ENCODE measurements at places on chromosomes 5 and 9.

GRCh38 chr5:142342128-142342981 is 17.5 kb upstream of the SPRY4 start:
- no peak for DNase-seq

DNA sequence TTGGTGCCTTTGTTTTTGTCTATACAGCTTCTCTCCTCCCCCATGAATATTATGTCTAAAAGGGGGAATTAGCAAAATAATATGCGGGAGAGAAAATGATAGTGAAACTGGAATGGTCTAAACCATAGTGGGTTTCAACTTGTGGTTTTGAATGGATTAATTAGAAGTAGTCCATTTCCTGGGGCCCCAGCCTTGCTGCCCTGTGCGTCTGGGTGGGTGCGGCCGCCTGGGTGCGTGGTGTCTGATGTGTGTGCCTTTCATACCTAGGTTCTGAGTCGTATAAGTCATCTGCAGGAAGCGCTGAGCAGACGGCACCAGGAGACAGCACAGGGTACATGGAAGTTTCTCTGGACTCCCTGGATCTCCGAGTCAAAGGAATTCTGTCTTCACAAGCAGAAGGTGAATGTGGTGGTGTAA is 120.0 kb upstream of the CACNA1B start:
- no peak for DNase-seq

DNA sequence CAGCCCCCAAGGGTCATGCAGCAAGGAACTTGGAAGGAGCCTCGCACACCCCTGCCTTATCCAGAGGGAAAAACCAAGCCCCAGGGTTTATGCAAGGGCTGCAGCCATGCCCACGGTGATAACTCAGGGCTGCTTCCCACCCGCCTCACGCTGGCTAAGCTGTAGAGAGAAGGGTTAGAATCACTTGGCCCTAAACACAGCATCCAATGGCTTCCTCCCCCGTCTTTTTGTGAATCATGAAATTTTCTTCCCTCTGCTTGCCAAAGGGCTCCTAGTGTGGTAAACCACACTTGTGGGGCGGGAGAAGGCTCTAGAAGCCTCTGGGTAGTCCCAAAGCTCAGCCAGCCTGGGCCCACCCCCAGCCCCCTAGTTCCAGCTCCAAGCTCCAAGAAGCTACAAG is 55.9 kb upstream of the ORM1 start:
- DNase-seq, result no peak

DNA sequence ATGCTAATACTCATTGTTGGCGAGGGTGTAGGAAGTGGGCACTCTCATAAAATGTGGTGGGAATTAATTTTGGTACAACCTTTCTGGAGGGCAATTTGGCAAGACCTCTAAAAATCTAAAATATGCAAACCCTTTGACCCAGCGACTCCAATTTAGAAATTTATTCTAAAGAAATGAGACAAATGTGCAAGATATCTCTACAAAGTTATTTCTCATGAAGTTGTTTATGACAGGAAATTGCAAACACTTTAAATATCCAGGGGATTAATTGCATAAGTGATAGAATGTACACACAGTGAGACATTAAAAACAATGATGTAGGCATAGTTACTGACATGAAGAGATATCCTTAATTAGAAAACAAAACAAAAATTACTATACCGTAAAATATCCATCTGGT is 246.3 kb upstream of the MAP3K1 start:
- no peak for DNase-seq

DNA sequence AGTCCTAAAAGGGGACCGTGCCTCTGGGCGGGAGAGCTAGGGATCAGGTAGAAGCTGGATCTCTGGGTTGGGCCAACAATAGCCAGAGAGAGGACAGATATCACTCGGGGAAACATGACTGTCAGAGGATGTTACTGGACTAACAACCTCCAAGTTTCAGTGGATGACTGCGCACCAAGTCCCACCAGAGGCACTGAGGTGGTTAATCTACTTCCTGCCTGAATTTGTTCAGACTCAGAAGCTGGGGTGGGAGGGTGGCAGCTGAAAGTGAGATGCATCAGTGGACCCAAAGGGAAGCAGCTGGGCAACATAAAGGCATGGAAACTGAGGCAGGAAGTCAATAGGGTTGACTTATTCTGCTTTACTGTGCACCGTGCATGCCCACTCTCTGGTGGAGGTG is 130.1 kb upstream of the SLC44A1 start:
- DNase-seq, result no peak

DNA sequence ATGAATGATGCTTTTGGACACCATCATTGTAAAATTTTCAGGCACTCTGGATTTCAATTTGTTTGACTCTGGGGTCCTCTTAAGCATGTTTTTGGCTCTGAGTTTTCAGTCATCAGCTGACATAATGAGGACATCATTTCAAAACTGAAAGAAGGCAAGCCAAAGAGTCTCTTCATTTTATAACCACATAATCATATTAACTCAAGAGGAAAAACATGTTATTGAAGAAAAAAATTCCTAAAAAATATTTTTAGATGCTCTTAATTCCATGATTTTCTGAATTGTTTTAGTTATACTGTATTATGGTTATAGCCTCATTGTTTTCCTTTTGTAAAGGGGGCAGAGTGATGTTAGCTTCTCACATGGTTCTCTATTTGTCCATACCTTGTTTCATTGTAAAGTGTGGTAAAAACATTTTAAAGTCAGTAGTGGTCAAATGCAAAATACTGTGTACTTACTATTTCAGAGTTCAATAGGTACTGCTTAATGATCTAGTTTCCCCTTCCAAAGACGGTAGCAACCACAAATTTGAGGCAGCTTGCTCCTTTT is 472.1 kb downstream of the DMRT2 start:
- no peak for DNase-seq

- no peak for DNase-seq
Measured at GRCh38 chr9:132505991-132506655, 76.3 kb upstream of the BARHL1 start.

DNA sequence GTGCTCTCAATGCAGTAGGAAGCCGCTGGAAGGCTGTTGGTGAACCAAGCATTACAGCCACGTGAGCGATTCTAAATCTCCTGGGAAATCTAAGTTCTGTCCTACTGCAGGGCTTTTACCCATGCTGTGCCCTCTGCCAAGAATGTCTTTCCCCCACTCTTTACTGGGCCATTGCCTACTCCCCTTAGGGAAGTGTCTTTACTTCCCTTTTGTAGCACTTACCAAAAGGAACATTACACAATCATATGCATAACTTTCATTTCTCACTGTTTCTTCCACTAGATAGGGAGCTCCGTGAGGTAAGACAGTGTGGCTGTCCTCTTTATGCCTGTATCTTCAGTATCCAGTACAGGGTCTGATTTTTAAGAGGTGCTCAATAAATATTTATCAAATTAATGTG is 241.7 kb upstream of the NR4A3 start:
- no peak for DNase-seq

GRCh38 chr5:149586708-149587318 is 5.5 kb downstream of the ARHGEF37 start:
- DNase-seq, result no peak

- DNase-seq, result no peak
Measured at GRCh38 chr5:142391058-142391845, 66.4 kb upstream of the SPRY4 start.

GRCh38 chr5:23451156-23451555 is 56.3 kb upstream of the PRDM9 start:
- DNase-seq, result no peak

DNA sequence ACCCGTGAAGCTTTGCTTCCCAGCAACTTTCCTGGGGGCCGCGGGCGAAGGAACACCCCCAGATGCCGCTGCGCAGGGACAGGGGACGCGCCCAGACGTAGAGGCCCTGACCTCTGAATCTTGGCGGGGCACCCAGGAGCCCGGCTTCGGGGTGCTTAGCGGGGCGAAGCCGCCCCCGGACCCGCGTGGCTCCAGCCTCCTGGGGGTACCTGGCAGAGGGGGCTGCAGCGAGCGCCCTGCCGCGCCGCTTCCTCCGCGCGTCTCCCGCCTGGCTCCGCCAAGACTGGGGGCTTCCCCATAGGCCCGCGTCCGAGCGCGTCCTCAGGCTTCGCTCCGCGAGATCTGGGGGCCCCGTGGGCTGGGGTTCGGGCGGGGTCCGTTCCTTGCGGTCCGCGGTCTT is 23.0 kb upstream of the ZNF782 start:
- DNase-seq, result no peak

GRCh38 chr9:122008559-122008958 is 84.5 kb downstream of the TTLL11 start:
- no peak for DNase-seq

DNA sequence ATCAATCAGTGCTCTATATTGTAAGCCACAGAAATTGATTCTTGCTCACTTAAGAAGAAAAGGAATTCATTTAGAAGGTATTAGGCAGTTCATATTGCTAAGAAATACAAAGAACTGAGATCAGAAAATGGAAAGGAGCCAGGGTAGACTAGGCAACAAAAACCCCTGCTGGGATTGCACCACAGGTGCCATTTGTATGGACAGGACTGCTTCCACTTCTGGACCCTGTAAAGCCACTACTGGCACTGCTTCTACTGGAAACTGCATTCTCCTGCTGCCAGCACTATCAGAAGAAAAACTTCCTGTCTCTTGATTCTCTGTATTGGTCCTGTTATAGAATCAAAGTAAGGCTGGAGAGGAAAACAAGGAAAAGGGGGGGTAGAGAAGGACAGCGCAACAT is 45.9 kb downstream of the CERT1 start:
- no peak for DNase-seq

DNA sequence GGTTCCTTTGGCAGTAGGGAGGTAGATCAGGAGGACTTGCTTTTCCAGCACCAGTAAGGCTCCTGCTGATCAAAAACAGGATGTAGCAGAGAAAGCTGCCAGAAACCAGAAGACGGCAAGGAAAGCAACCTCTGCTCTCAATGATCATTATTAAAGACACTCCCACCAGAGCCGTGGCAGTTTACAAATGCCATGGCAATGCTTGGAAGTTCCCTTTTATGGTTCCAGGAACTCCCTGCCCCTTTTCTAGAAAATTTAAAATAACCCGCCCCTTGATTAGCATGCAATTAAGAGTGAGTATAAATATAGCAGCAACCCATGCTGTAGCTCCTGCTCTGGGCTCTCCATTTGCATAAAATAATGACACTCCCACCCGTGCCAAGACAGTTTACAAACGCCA is 16.1 kb downstream of the EQTN start:
- DNase-seq, result no peak

- DNase-seq, result no peak
Measured at GRCh38 chr5:83577036-83577636, 105.6 kb downstream of the VCAN start.

GRCh38 chr5:142237707-142238106 is 87.1 kb downstream of the SPRY4 start:
- no peak for DNase-seq
